ENCODE measurements at places on chromosomes 16 and 17.

DNA sequence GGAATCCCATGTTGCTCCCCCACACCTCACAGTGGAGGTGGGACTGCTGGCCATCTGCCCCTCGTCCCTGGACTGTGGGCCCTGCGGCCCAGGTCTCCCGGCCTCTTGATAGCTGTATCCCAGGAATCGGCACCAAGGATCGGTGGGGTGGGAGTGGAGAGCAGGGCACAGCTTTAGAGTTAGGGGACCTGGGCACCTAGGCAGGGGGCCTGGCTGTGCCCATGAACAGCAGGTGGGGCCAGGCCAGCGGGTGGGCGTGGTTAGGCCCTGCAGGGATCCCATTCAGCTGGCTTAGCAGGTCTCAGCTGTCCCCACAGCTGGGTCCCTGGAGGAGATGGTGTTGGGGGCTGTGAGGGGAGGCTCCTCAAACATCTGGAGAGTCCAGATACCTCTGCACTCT lies 49.2 kb downstream of the SREBF1 start:
- no peak for DNase-seq

GRCh38 chr17:45235416-45236281 lies 14.0 kb downstream of the FMNL1 start:
- no peak for DNase-seq

- DNase-seq = no peak
Observed at GRCh38 chr16:21598701-21599121, 666 bp upstream of the METTL9 start.

DNA sequence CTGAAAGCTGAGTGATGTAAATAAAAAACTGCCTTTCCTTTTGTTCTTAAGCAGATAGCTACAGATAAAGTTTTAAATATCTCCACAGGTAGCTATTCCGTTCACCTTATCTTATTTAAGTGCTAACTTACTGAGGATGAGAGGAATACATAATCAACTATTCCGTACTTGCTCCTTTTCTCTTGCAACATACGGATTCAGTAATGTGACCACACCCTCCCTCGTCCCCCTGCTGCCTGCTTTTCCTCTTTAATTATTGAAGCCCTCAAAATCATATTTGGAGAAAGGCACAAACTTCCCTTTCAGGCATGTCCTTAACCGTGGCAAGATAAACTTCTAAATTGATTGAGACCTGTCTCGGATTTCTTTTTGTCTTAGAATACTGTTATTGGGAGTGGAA lies 101.4 kb downstream of the MAP2K4 start:
- no peak for DNase-seq

DNA sequence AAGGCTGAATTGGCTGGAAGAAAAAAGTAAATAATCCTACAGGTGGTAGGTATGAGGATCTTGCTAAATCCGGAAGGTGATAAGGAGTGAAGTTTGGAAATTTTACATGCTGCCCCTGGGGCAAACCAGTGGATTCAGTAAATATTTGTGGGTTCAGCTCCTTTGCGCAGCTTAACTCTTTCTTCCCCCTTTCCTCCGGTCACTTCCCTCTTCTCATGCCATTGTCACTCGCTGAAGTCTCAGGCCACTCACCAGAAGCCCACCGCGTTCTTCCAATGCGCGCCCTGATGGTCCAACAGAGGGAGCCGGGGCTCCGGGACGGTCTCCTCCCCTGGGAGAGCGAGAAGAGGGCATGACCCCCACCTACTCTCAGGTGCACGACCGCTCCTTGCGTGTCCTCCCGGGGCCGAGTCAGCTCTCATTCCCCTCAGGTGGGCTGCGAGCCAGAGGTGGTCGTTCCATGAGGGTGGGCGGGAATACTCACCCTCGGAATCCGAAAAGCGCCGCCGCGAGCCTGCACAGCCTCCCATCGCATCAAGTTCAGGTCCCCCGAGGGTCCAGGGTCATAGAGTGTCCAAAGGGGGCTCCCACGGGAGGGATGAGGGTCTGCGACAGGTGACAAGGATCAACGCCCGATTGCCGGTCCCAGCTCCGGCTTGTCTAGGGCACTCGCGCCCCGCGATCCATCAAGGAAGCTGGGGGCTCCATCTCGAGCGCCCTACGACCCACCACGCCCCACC lies 474 bp downstream of the CLN3 start:
- DNase-seq = no peak

- no peak for DNase-seq
Observed at GRCh38 chr17:40218006-40218739, 931 bp upstream of the WIPF2 start.

All from esophagus squamous epithelium (tissue), 5 donors.